T-helper 17 cell (primary cell): ENCODE measurements at places on chromosomes 5 and 9.

- no peaks in the 10 kb centered on the region for H3K4me1 ChIP-seq
- H3K27ac ChIP-seq: no peak overlapping the region
- no peak overlapping the region for H3K4me3 ChIP-seq
- H3K36me3 ChIP-seq: no peaks in the 10 kb centered on the region
- no peaks in the 10 kb centered on the region for H3K27me3 ChIP-seq
- no peak for DNase-seq
Observed at GRCh38 chr5:81904861-81905260, 67.0 kb upstream of the ATG10 start.

GRCh38 chr5:173452119-173452905 lies 124.1 kb upstream of the STC2 start:
- H3K27ac ChIP-seq: no peak overlapping the region
- H3K36me3 ChIP-seq: no peaks in the 10 kb centered on the region
- no peak for DNase-seq
- no peak overlapping the region for H3K4me3 ChIP-seq
- H3K4me1 ChIP-seq: no peaks in the 10 kb centered on the region

DNA sequence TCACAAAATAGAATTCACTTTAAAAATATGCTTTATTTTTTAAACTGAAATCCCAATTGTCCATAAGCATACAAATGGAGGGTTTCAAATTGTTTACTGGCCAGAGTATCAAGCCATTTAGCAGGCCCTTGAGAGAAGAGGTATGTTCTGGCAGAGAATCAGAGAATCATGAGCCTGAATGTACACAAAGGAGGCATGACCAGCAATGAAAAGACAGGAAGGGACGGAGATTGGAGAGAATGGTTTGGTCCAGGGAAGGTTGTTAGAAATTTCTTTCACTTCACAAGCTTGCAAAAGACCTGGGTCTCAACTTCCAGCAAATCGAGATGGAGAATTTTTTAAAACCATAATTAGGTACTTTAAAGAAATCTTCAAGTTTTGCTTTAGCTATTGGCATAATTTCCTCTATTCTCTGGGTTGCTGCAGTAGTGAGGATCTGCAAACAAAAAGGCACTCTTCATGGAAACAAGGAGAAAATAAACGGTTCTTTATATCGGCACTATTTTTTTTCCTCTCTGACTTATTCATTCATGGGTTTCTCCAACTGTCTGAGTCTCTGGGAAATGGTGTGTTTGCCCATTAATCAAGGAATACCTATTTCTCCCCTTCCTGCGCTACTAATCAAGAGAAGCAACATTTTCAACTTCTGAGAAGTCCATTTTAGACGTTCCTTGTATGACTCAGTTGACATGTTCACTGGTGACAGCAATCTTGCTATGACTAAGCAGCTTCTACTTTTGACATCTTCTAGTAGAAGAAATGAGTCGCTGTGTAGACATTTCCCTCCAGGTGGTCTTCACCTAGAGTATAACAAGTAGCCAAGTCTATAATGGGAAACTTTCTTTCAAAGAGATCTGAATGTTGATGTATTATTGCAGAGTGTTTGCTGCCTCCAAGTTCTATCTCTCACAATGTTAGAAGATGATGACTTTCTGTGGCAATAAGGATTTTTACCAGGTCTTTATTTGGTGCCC lies 23.1 kb upstream of the ERCC6L2 start:
- H3K27me3 ChIP-seq: no peaks in the 10 kb centered on the region
- H3K36me3 ChIP-seq: peaks cover 9% of the 10 kb centered on the region
- no peak overlapping the region for H3K27ac ChIP-seq
- no peak for DNase-seq
- H3K4me3 ChIP-seq: no peak overlapping the region
- peaks cover 6% of the 10 kb centered on the region for H3K4me1 ChIP-seq

GRCh38 chr5:112025757-112026156 lies 268.8 kb upstream of the NREP start:
- DNase-seq: no peak
- no peak overlapping the region for H3K4me3 ChIP-seq
- H3K27ac ChIP-seq: no peak overlapping the region

DNA sequence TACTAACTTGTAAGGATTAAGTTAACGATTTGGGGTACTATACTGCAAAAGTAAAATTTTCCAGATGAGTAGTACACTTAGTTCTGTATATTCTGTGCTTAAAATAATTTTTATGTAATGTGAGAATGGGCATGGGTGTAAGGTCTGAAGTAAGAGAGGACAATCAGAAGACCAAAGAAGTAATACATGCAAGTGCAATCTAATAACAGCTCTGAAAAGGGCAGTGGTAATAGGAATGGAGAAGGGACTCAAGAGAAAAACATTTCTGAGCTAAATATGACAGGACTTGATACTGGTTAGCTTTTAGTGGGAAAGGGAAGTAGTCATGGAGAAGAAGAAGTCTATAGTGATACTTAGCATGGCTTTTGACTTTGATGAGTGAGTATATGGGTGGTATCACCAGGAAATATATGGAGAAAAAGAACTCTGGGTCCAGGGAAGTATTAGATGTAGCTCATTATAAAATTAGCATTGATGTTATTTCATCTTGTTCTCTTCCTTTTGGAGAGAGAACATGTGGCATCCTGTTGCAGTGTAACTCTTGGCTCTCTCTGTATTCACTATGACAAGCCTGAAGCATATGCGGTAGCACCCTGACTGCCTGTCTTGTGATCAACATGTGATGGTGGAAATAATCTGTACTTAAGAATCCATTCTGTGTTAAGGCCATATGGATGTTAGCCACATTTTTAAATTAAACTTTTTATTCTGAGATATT lies 60.5 kb downstream of the ERCC6L2 start:
- peaks cover 25% of the 10 kb centered on the region for H3K36me3 ChIP-seq
- no peaks in the 10 kb centered on the region for H3K27me3 ChIP-seq
- DNase-seq: no peak
- no peak overlapping the region for H3K27ac ChIP-seq
- peaks cover 4% of the 10 kb centered on the region for H3K4me1 ChIP-seq

GRCh38 chr5:168706655-168707069 lies 127.5 kb upstream of the PANK3 start:
- H3K4me3 ChIP-seq: no peak overlapping the region
- no peaks in the 10 kb centered on the region for H3K4me1 ChIP-seq
- H3K27ac ChIP-seq: no peak overlapping the region

- H3K4me1 ChIP-seq: no peaks in the 10 kb centered on the region
- H3K27ac ChIP-seq: no peak overlapping the region
- H3K36me3 ChIP-seq: no peaks in the 10 kb centered on the region
- no peak for DNase-seq
- H3K4me3 ChIP-seq: no peak overlapping the region
Observed at GRCh38 chr5:102701748-102702147, 53.4 kb upstream of the PAM start.

GRCh38 chr9:77019236-77019925 lies at the start of gene FOXB2:
FOXB2 (plus strand) TSS chr9:77019655; CDS start chr9:77019655, 0 bp downstream.
- peaks cover 84% of the 10 kb centered on the region for H3K27me3 ChIP-seq
- peak within 1 kb of the TSS; percentile 78 for H3K4me3 ChIP-seq
- peaks cover 9% of the 10 kb centered on the region for H3K36me3 ChIP-seq
- no peak for DNase-seq
- H3K4me1 ChIP-seq: peaks cover 30% of the 10 kb centered on the region

DNA sequence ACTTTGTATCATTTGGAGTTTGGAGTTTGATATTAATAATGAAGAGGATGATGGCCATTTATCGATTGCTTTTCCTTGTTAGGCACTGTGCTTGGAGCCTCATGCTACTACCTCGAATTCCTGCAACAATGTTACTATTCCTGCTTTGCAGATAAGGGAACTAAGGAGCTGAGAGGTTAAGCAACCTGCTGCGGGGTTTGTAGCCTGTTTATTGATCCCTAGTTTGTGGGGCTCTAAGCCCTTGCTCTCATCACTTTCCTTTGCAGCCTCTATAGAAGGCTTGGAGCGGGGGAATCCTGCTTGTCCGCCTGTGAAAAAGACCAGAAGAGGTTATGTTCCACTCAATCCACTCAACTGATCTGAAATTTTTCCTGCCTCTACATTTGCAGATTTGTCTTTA lies 15.8 kb downstream of the ARHGEF28 start:
- H3K27ac ChIP-seq: no peak overlapping the region
- peaks cover 8% of the 10 kb centered on the region for H3K4me1 ChIP-seq
- no peak for DNase-seq
- no peaks in the 10 kb centered on the region for H3K36me3 ChIP-seq

DNA sequence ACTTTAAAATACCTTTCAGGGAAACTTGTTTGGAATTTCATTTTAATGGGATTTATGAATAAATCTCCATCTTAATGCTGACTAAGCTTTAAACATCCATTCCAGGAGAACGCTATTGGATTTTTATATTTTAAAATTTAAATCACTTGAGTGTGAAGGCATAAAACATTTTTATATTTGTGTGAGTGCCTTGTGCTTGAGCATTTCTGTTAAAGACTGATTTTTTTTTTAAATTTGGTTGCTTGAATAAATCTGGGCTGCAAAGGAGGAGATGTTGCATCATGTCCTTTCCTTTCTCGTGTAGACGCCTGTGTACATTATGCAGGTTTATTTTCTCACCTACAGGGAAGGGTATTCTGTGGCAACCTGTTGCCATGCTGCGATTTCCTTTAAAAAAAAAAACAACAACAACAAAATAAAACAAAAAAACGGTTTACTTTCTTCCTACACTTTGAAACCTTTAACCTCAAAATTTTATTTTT lies 108.1 kb downstream of the ZNF462 start:
- no peaks in the 10 kb centered on the region for H3K36me3 ChIP-seq
- no peak for DNase-seq
- no peaks in the 10 kb centered on the region for H3K27me3 ChIP-seq
- no peak overlapping the region for H3K27ac ChIP-seq
- H3K4me1 ChIP-seq: no peaks in the 10 kb centered on the region

DNA sequence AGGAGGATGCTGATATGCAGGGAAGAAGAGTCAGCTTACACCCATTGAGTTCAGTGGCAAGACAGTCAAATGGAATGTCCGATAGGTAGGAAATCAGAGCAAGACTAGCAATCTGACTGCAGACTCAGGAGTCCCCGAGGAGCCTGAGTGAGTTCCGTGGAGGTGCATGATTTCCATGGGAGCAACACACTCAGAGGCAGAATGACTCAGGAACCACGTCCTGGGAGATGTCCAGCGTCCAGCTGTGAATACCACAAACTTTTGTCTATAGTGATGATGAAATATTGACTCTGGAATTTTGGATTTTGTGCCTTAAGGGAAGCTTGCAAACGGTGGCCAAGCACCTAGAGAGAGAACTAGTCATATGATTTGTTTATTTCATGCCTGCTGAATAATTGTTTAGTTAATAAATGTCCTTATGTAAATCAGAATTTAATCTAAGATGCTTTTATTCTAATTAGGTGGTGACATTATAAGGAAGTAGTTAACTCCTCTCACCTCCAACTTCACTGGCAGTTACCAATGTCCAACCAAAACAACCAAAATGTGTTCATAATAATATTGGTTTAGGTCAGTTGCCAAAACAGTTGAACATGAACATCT lies 100.4 kb downstream of the PDE4D start:
- no peaks in the 10 kb centered on the region for H3K36me3 ChIP-seq
- H3K4me3 ChIP-seq: no peak overlapping the region
- H3K27ac ChIP-seq: no peak overlapping the region
- H3K4me1 ChIP-seq: peaks cover 16% of the 10 kb centered on the region
- peaks cover 50% of the 10 kb centered on the region for H3K27me3 ChIP-seq

DNA sequence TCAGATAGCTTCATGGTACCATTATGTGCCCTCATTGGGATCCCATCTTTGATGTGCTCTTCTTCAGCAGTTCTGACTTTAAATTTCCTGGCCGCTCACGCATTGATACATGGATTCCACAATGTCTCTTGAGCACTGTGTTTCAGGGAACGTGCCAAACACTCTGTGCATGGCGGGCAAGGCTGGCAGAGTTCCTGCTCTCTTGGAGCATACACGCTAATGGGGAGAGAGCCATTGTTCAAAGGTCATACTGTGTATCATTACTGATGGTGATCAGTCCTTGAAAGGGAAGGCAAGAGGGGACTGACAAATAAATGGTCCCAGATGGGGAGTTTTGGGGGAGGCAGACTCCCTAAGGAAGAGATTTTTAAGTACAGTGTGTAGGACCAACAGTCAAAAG lies 52.3 kb downstream of the AMBP start:
- no peaks in the 10 kb centered on the region for H3K36me3 ChIP-seq
- no peak overlapping the region for H3K4me3 ChIP-seq
- no peaks in the 10 kb centered on the region for H3K4me1 ChIP-seq
- H3K27ac ChIP-seq: no peak overlapping the region

DNA sequence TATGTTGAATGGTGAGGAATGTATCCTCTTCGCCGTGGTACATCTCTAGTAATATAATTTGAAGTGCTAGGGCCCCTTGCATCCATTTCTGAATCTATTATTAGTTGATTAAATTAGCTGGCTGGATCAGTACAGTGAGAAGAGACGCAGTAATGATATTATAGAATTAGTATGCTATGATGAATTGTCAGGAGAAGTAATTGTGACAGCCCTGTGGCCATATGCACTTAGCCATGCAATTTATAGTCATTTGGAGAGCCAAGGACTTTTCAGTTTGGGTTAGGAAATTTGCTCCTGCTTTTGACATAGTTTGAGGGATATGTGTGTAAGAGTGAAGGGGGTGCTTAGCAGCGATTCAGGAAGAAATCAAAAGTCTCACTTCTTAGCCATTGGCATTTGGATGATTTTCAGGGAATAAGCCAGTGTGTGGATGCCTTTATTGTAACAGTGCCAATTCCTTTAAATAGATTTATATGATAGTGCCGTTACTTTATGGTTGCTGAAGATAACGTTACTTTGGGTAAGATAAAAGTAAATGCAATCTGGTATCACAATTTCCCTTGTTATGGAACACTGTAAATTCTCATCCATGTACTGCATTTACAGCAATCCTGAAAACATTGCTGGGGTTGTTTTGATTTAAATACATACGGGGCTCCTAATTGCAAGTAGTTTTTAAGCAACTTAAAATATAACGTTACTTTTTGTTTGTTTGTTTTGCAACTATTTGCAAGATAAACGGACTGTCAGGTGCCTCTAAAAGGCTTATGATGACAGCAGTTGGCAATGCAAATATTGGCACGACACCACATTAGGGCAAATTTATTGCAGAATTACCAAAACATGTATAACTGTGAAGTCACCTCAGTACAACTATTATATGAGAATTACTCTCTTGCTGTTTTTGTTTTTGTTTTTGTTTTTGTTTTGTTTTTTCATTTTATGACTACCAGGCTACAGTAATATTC lies 875.4 kb upstream of the WWC1 start:
- H3K4me1 ChIP-seq: no peaks in the 10 kb centered on the region
- no peaks in the 10 kb centered on the region for H3K36me3 ChIP-seq
- H3K4me3 ChIP-seq: no peak overlapping the region
- DNase-seq: no peak
- H3K27me3 ChIP-seq: no peaks in the 10 kb centered on the region
